ENCODE measurements at places on chromosomes 7 and 10.

DNA sequence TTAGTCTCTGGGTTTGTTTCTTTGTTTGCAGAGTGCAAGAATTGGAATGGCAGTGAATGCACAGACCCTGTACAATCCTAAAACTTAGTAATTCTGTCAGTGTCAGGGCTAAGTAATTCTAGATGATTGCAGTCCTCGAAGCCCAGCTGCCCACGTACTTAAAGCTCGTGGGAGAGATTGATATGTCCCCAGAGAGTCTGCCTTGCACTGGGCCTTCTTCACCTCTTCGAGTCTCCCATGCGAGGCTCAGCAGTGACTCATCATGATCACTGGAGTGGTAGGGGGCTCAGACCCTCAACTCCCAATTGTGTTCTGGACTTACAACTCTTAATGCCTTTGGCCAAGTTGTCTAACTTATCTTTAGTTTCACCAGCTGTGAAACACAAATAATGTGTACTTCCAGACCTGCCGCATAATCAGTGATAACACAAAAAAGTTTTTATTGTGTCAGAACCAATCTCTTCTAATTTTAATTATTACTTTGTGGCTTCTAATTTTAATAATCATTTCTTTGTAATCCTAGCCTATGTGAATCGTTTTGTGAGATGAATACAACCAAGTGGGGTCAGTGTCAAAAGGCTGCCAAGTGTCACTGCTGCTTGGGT lies 345.6 kb upstream of the LRGUK start:
- no peak for DNase-seq

- DNase-seq, result no peak
Measured at GRCh38 chr10:48291190-48291589, 15.3 kb upstream of the MAPK8 start.

DNA sequence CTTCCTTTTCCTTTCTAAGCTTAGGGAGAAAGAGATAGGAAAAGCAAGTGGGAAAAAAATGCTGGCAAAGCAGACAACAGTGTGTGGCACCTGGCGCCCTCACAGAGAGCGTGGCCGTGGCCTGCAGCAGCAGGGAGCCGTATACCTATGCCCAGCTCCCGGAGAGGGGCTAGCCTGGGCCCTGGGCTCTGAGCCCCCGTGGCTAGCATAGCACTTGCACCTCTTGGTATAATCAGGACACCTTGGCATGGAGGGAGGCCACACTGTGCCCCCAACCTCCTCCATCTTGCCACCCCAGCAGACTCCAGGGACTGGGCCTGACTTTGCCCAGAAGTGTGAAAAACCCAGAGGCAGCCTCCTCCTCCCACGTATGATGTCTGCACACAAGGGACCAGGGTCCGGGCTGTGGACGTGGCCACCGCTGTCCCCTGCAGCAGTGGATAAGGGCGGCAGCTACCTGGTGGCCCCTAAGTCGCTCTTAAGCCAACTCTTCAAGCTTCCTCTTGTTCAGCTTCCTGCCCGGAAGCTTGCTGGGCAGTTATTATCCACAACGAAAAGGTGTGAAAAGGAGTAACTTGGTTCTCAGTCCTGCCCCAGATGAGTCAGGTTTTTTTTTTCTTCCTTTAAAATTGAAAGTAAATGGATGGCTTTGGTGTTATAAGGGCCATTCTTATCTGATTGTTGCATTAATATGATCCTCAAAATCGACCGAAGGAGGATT lies 249.1 kb upstream of the PITRM1 start:
- DNase-seq, result no peak

DNA sequence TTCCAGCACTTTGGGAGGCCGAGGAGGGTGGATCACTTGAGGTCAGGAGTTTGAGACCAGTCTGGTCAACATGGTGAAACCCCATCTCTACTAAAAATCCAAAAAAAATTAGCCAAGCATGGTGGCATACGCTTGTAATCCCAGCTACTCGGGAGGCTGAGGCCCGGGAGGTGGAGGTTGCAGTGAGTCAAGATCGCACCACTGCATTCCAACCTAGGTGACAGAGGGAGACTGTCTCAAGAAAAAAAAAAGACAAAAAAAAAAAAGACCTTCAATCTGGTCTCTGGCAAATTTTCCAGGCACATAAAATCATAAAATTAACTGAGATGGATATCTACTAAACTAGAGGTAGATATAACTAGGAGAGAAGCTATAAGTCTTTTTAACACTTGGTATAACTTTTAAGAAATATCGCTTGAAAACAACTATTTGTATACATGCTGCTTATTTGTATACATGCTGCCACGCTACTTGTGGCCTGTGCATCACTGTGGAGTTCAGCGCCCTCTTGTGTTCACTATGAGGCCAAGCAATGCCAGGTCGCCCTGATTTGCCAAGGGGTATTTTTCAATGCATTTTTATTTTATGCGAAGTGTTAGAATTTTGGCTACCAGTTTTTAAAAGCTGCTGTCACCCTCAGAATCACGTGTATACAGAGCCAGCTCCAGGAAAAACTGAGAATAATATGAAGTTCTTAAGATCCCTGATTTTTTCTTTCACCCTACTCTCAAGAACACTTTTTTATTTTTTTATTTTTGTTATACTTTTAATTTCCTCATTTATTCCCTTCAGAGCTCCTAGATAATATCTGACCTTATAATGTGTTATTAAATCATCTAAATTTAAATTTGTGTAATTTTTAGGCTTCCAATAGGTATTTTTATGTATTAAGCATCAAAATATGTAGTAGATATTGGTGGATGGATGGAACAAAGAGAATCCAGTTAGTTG lies 26.7 kb downstream of the CYCS start:
- peak; percentile 78 for DNase-seq

DNA sequence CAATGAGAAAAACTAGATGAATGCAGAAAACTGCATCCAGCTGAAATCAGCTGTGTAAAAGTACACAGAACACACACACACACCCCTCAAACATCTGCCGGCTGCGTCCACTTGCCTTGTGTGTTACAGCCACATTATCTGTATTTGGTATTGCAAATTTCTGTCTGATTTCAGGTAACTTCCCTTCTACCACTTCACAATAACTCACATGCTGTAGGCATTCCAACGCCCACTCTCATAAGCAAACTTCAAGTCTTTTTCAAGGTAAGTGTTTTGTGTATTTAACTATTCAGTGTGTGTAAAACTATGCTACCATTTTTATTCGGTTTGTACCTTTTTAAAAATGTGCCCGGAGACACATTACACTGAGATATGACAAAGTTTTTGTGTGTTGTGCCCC lies 594.2 kb downstream of the SORCS1 start:
- no peak for DNase-seq

DNA sequence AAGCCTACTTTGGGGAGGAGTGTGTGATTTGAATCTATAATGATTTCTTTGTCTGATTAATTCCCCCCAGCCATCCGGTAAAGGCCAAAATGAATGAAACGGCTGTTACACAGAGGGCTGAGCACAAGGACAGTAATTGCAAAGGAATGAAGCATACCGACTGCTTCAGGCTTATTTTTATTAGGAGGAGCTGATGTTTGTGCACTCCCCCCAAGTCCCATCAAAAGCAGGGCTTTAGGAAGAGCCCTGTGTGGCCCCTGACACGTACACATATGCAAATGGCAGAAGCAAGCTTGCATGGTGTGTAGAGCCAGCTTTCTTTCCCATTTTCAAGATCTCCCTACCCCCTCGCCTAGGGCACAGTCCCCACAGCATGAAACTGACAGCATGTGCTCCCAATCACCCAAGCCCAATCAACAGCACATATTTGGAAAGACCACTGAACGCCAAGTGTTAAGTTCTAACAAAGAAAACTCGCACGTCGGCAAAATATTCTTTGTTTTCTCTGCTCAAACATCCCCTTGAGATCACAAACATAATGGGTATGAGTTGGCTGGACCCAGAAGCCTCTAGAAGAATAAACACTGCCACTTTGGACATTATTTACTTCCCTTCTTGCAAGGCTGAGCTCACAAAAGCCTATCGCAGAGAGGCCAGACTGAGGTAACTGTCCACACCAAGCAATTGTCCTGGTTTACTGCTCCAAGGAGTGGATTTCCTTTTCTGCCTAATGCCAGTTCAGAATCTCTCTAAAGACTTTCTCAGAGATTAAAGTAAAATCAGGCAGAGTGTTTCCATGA lies 143.0 kb downstream of the CUBN start:
- DNase-seq, result no peak

DNA sequence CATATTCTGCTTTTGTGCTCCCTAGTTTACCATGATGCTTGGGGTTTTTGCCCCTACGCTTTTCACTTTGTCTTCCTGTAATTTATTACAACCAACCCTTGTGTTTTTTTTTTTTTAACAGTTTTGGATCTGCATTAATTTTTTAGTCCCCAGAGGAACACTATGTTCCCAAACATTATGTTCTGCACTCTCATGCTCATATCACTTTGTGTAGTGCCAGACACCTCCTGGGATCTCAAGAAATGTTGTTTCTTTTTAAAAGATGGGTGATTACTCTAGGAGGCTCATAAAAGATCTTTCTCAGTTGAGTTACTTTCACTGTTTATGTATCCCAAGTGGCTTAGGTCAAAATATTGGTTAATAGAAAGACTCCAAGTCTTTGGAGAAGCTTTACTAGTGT lies 116.2 kb upstream of the MKLN1 start:
- DNase-seq, result no peak

- DNase-seq, result peak; percentile 23
Measured at GRCh38 chr7:16753102-16753931, at the start of gene TSPAN13. TSS of gene TSPAN13 (plus strand) at chr7:16753755. CDS start at chr7:16753968, 213 bp downstream.

Data from GM10248 (cell line).